ENCODE measurements at places on chromosomes 4 and X.

DNA sequence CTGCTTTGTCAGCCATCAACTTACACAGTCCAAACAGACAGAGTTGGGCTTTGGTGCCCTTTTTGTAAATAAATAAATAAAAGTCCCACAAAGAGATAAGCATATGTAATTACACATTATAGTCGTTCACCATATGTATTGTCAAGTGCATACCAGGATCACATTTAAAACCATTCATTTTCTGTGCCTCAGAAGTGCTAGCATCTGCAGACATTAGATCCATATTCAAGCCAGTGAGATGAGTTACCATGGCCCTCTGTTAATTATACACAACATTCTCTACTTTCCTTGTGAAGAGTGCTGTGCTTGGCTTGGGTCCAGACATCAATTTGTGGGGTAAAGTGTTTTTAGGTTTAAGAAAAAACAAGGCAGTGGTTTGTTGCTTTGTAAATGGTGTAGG lies 76.8 kb downstream of the ENOX2 start:
- DNase-seq, result no peak

DNA sequence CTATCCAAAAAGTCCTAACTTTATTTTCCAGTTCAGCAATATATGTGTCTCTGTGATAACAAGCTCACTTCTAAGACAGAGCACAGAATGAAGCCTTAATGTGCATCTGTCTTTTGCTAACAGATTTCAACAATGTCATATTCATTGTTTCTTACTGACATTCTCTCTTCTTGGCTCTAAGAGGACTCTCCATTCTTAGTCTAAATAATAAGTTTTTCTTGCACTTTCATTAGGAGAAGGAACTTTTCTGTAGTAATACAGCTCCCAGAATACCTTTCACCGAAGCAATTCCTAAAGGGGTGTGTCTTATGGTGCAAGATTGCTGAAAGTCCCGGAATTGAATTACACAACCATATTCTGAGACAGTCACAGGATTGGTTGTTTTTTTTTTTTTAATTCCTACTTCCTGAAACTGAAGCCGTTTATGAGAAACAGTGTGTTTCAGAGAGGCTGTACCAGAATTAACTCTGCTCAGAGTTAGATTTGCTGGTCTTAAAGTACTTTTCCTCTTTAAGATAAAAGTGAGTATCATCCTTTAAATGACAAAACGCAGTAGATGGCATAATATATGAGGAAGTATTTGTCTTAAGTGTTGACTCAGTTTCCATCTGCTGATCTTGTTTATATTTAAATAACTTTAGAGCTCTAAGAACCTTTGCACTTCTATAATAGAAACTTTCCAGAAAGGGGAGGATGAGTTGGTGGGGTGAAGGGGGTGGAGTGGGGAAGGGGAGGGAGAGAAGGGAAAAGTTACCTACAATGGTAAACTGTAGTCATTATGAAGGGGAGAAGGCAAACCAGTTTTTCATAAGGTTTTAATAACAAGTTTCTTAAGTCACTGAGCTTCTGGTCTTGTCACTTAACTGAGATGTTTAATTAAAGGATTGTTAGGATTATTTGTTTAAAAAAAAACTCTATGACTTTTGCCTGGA lies at the start of gene ALPK1:
Gene ALPK1 (plus strand): TSS at position 421 of the 932 bp plus-strand sequence.
- no peak for DNase-seq

DNA sequence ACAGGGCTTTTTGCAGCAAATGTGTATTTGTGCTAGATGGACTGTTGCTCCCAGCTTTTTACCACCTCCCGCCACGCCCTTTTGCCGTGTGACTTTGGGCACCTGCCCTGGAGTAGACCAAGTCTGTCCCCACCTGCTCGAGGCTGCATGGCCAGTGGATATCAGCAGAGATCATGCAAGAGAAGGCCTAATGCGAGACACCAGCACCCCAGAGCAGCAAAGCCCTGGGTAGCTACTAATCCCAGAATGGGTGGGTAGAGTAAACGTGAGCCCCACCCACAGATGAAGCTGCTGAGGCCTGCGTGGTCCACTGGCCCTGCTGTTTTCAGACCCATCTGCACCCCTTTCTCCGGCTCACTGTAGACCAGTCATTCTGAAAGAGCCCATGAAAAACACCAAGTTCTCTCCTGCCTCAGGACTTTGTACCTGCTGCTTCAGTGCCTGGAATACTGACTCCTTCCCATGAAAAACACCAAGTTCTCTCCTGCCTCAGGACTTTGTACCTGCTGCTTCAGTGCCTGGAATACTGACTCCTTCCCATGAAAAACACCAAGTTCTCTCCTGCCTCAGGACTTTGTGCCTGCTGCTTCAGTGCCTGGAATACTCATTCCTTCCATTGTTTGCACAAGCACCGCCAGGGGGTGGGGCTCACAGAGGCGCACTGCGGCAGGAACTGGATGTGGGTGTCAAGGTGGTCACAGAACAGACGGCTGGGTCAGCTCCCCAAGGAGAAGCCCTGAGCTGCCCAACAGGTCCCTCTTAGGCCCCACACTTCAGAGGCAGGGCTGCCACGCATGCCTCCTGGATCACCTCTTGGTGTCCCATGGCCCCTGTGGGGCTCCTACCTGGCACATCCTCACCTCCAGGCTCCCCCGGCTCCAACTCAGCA lies 5.1 kb upstream of the TNIP2 start:
- no peak for DNase-seq

- DNase-seq, result no peak
These were observed 24.3 kb downstream of the UPF3B start for GRCh38 chrX:119828446-119828845.

DNA sequence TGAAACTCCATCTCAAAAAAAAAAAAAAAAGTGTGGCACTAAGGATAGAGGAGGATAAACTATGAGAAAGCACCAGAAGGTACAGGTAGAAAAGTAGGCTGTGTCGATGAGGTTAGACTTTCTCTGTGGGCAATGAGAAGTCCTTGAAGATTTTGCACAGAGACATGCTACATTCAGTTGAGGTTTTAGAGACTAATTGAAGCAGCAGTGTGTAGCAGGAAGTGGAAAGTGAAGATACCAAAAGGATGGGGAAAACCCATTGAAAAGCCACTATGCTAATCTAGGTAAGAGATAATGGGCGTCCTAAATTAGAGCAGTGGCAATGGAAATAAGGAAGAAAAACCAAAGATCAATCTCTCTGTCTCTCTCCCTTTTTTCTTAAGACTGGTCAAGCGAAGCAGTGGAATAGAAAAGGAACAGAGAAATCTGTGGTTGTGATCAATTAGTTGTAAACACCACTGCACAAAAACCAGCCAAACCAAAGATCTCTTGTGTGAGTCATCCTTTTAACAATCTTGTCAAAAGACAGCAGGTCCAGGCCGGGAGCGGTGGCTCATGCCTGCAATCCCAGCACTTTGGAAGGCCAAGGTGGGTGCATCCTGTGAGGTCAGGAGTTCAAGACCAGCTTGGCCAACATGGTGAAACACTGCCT lies 3.5 kb downstream of the SPINK2 start:
- DNase-seq, result no peak

DNA sequence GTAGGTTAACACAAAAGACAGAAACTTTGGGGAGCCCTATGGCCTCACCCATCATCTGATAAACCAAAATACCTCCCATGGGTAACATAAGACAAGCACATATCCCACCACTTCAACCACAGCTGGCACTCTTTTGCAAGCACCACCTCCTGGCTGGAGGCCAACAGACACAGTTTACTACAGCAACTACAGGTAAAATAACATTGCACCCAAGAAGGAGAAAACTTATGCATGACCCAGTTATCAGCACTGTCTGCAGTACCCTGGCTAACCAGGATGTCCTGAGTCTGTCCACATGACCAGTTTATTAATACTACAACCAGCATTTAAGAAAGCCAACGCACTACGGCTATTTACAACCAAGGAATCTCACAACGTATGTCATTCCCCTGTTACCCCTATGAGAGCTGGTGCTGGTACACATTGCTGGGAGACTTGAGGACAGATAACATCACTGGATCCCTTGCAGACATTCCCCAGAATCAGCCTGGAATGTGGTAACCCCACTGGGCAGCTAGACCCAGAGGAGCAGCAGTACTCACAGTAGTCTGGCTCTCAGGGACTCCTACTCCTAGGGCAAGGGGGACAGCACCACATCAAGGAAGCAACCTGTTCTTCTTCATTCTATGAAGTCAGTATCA lies 32.0 kb downstream of the ELF2 start:
- no peak for DNase-seq

DNA sequence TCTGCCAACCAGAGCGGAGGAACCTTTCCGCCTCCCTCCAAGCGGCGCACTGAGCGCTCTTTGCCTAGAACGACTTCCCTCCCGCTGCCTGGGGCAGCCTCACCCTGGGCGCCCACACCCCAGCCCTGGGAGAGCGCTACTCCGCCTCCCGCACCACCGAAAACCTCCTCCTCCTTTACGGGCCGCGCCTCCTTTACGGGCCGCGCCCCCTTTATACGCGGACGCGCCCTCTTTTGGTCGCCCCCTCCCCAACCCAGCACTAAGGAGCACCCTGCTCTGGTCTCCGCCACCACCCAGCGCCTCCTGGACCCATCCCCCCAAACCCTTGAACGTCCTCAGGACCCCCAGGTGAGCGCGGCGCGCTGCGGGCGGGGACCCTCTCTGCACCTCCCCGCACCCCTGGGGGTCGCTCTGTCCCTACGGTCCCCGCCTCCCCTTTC lies 586 bp upstream of the NSG1 start:
- DNase-seq, result no peak

- DNase-seq, result no peak
These were observed 59.5 kb upstream of the HGFAC start for GRCh38 chr4:3382251-3382650.

GRCh38 chr4:169593050-169593560 lies 19.3 kb downstream of the NEK1 start:
- no peak for DNase-seq

- no peak for DNase-seq
These were observed 104.4 kb upstream of the SCML1 start for GRCh38 chrX:17632942-17633341.

DNA sequence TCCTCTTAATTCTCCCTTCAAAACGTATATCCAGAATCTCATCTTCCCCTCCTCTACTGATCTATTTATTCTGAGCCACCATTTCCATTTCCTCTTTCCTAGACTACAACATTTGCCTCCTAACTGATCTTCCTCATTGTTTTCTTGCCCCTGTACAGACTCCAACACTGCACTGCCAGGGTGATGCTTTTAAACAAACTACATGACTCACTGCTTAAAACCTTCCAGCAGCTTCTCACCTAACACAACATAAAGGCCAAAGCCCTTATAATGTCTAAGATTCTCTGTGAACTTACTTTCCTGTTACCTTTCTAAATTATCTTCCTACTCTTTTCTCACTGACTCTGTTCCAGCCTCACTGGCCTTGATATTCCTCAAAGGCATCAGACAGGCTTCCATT lies 161.0 kb upstream of the HS3ST1 start:
- no peak for DNase-seq

DNA sequence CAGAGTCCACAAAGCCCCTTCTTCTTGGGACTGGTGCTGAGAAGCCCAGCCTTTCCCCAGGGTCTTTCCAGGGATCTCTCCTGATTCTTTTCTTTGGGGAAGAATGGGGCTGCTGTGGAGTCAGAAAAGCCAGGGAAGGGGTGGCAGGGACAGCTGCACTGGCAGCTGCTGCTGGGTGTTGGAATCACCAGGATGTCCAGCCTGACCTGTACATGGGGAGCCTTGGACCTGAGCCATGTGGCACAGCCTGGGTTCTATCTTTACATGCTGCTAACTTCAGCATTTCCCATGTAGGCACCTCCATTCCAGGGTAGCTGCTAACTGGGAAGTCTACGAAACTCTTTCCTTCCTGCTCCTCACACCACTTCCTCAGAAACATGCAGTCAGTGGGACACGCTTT lies 36.0 kb downstream of the MED28 start:
- no peak for DNase-seq

GRCh38 chr4:116088771-116089170 lies 975.4 kb upstream of the NDST4 start:
- DNase-seq, result no peak

GRCh38 chr4:80185787-80186548 lies 11.3 kb upstream of the PRDM8 start:
- DNase-seq, result no peak
